ENCODE measurements at places on chromosomes 3 and 15. TPM values are rescaled to one million over a fixed set of nuclear protein-coding genes. Genes with fewer than 3 reads are reported as not detected.

GRCh38 chr15:63372018-63372705 lies 9.5 kb downstream of the CA12 start:
- no peak for DNase-seq

DNA sequence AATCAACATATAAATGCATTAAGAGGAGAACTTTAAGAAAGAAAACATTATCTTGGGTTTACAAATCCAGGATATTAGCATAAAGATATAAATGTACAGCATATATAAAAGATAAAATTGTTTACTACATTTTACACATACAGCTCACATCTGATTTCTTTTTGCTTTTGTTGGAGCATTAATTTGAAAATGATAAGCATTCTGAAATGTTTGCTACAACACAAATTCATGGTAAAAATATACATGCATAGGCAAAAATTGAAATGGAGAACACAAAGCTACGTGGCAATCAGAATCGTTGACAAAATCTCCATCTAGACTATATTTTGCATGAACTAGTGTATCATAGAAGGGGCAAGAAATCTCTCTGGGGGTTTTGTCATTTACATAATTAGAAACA lies 159.1 kb downstream of the TIGIT start:
- DNase-seq: no peak

Gene BLM
- 2.4 TPM for total RNA-seq

GRCh38 chr3:195905970-195906864 lies 2.1 kb downstream of the TNK2 start:
- DNase-seq: no peak

Gene MRAS
- total RNA-seq: 39.8 TPM

Gene RETNLB
- not detected for total RNA-seq

Measured in suprapubic skin (tissue), 4 donors.